Astrocyte of the hippocampus (primary cell): ENCODE measurements at places on chromosomes 4 and X.

GRCh38 chr4:135598151-135598550, 1396.6 kb upstream of the PABPC4L start:
- peak; percentile 28 for DNase-seq

- DNase-seq, result no peak
Observed at GRCh38 chrX:65740909-65741308, 73.5 kb downstream of the MSN start.

GRCh38 chr4:40874331-40874730, 124.6 kb downstream of the NSUN7 start:
- DNase-seq, result no peak

- DNase-seq, result peak; percentile 63
Observed at GRCh38 chrX:13120017-13120416, 75.6 kb upstream of the FAM9C start.

GRCh38 chrX:20350596-20350995, 83.9 kb upstream of the RPS6KA3 start:
- no peak for DNase-seq

- DNase-seq, result peak; percentile 29
Observed at GRCh38 chrX:69062493-69062892, 102.8 kb downstream of the PJA1 start.

DNA sequence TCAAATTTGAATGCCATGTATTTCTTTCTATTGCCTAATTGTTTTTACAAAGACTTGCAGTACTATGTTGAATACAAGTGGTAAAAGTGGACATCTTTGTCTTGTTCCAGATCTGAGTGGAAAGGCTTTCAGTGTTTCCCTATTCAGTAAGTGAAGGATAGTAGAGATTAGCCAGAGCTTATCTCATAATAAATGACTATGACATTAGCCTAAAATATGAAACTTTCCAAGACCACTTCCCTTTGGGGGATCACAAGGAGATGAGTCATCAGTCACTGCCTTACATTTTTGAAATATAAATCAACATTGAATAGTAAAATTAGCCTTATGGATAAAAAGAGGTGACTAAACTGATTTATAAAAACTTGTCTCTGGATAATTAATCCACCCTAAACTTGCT, 554.1 kb upstream of the MAGEB2 start:
- peak; percentile 7 for DNase-seq

GRCh38 chr4:48578132-48578968, 88.3 kb downstream of the ZAR1 start:
- DNase-seq, result peak; percentile 82

DNA sequence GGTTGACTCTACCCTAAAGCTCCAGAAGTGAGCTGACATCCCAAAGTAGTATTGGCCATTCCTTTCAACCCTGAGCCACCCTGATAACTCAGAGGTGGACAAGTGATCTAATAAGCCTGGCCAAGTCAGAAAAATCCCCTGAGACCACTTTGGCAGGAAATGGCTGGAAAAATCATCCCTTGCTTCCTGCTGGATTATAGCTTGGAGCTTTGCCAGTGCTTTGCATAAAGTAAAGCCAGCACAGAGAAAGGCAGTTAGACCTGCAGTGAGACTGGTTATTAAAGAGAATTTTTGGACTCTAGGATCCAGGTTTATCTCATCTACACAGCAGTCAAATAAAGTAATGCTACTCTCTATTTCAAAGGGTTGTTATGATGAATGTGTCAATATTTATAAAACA, 6.4 kb downstream of the CXCL3 start:
- no peak for DNase-seq

- no peak for DNase-seq
Observed at GRCh38 chr4:21882051-21882839, 66.3 kb downstream of the KCNIP4 start.

DNA sequence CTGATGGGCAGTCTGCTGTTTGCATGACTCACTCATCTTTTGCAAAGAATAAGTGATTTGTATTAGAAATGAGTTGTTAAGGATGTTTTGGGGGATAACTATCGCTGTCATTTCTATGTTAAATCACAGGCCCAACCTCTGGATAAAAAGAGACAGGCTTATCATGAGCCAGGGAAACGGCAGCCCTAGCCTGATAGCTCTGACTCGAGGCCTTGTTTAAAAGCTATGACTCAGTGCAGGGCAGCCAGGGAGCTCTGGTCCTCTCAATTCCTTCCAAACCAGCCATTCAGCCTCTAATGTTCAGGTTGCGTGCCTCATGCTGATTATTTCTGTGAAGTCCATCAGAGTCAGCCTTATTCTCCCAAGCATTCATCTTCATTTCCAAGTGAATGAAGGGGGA, 305.9 kb upstream of the HAND2 start:
- DNase-seq, result peak; percentile 82

DNA sequence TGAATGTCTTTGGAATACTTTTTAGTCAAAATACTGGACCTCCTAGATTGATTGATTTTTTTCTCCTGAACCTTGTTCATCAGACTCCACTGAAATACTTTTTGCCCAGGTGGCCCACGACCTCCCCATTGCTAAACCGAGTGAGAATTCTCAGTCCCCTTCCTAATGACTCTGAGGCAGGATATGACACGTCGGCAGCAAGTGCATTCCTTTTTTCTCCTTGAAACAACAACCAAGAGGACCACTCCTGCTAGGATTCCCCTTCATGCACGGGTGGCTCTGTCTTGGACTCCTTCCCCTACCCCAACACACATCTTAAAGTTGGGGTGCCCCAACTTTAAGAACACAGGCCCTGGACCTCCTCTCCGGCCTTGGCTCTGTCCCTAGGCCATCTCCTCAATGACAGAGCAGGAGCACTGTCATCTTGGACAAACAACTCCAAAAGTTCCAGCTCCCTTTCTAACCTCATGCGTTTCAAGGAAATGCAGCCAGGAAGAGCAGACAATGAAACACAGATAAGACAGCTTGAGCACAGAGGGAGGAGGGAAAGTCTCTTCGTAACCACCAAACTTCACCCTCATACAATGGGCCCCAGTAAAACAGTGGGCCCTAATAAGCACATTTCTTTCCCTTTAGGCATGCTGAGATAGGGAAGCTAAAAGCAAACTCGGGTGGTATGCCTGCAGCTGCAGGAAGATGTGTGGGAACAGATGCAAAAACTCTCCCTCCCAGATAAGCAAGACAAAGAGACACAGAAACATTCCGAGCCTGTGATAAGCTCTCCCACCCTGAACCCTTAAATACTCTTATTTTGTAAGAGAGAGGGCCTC, 33.9 kb downstream of the ZBTB49 start:
- DNase-seq, result no peak
